ENCODE measurements at places on chromosomes 4 and X. TPM values are rescaled to one million over a fixed set of nuclear protein-coding genes. Genes with fewer than 3 reads are reported as not detected.

Gene SAGE1
- total RNA-seq = 0.07 TPM

Gene C4orf50
- not detected for total RNA-seq

Gene ARMCX5
- total RNA-seq = 13.3 TPM

Gene MAGEA10
- 0.07 TPM for total RNA-seq

Gene RNF175
- total RNA-seq = not detected

Gene PHEX
- 0.48 TPM for total RNA-seq

Gene ADGRL3
- total RNA-seq = 0.02 TPM

Gene ITGB1BP2
- 0.88 TPM for total RNA-seq

Gene INTU
- total RNA-seq = 1.5 TPM

Gene CCNG2
- 2.8 TPM for total RNA-seq

Gene PPP2R3B
- total RNA-seq = 19.0 TPM

Gene DMP1
- total RNA-seq = not detected

Gene PDE5A
- total RNA-seq = 0.43 TPM

Gene HTN1
- total RNA-seq = not detected

Gene METAP1
- 52.4 TPM for total RNA-seq

Gene ADH1B
- total RNA-seq = not detected

Gene MAGEE2
- total RNA-seq = not detected

Gene SEL1L3
- 24.9 TPM for total RNA-seq

Gene CENPE
- total RNA-seq = 8.7 TPM
